ENCODE measurements at places on chromosomes 3 and 15. TPM values are rescaled to one million over a fixed set of nuclear protein-coding genes. Genes with fewer than 3 reads are reported as not detected.
A peak's percentile ranks its signal among the peaks of the same experiment; 100 is the strongest.

CTSH gene
- total RNA-seq: 33.9 TPM

GABRR3 gene
- total RNA-seq: not detected

CDC25A gene
- total RNA-seq: 19.0 TPM

TNFSF10 gene
- 151 TPM for total RNA-seq

ADAMTS17 gene
- total RNA-seq: 5.6 TPM

ROBO1 gene
- 5.3 TPM for total RNA-seq

CASR gene
- total RNA-seq: not detected

KLF13 gene
- 252 TPM for total RNA-seq

BNC1 gene
- total RNA-seq: not detected

AEN gene
- 38.2 TPM for total RNA-seq

SCN5A gene
- total RNA-seq: 0.53 TPM

- H3K36me3 ChIP-seq: no peaks in the 10 kb centered on the region
- H3K4me1 ChIP-seq: no peaks in the 10 kb centered on the region
- no peak overlapping the region for H3K4me3 ChIP-seq
- no peak overlapping the region for H3K27ac ChIP-seq
- no peaks in the 10 kb centered on the region for H3K27me3 ChIP-seq
- DNase-seq: no peak
Observed at GRCh38 chr3:79497447-79498111, 270.2 kb downstream of the ROBO1 start.

- no peaks in the 10 kb centered on the region for H3K36me3 ChIP-seq
- H3K27ac ChIP-seq: no peak overlapping the region
- no peak for DNase-seq
Observed at GRCh38 chr3:166877971-166878370, 502.1 kb downstream of the ZBBX start.

- H3K27ac ChIP-seq: peak overlapping the region; percentile 76
- peak; percentile 56 for DNase-seq
- H3K4me3 ChIP-seq: peak overlapping the region; percentile 60
- no peaks in the 10 kb centered on the region for H3K36me3 ChIP-seq
Observed at GRCh38 chr15:99438691-99439523, 126.9 kb upstream of the MEF2A start.

DNA sequence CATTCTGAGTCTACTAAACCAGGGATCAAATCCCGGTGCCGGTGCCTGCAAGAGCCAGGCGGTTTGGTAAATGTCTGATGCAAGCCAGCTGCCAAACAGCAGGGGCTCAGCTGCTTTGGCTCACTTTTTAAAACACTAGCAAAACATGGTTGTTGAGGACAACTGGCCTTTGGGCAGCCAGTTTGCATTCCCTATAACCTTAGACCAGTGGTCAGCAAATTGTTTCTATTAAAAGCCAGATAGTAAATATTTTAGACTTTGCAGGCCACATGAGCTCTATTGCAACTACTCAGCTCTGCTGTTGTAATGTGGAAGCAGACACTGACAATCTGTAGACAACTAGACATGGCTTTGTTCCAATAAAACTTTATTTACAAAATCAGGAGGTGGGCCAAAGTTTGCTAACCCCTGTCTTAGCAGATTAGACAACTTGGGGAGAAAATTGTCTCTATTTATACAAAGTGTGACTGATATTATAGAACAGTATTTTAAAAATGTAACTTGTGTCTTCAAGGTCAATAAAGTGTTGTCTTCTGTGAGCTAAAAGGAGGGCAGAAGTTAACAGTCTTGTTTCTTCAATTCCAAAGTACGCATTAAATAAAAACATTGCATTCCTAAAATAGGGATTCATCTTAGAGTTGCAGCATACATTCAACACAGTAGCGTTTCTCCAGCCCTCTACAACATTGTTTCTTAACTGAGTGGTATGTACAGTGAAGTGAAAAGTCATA, 67.6 kb downstream of the SSUH2 start:
- H3K36me3 ChIP-seq: no peaks in the 10 kb centered on the region
- H3K4me1 ChIP-seq: no peaks in the 10 kb centered on the region
- no peak overlapping the region for H3K27ac ChIP-seq
- DNase-seq: no peak
- H3K4me3 ChIP-seq: no peak overlapping the region

- peaks cover 47% of the 10 kb centered on the region for H3K36me3 ChIP-seq
- no peak overlapping the region for H3K4me3 ChIP-seq
- no peak overlapping the region for H3K27ac ChIP-seq
Observed at GRCh38 chr15:48777645-48778330, 33.1 kb downstream of the CEP152 start.

- no peak for DNase-seq
- no peak overlapping the region for H3K4me3 ChIP-seq
- H3K27ac ChIP-seq: peak overlapping the region; percentile 7
- peaks cover 1% of the 10 kb centered on the region for H3K36me3 ChIP-seq
Observed at GRCh38 chr3:112689385-112689784, 48.4 kb upstream of the CCDC80 start.

GRCh38 chr3:159897331-159898075, 91.1 kb upstream of the IL12A start:
- H3K27ac ChIP-seq: no peak overlapping the region
- H3K27me3 ChIP-seq: peaks cover 11% of the 10 kb centered on the region
- H3K4me1 ChIP-seq: no peaks in the 10 kb centered on the region
- H3K36me3 ChIP-seq: no peaks in the 10 kb centered on the region

GRCh38 chr3:29420106-29420505, 139.2 kb downstream of the RBMS3 start:
- no peak overlapping the region for H3K4me3 ChIP-seq
- no peaks in the 10 kb centered on the region for H3K27me3 ChIP-seq
- H3K27ac ChIP-seq: no peak overlapping the region
- H3K36me3 ChIP-seq: no peaks in the 10 kb centered on the region
- no peak for DNase-seq
- no peaks in the 10 kb centered on the region for H3K4me1 ChIP-seq

- DNase-seq: no peak
- H3K4me1 ChIP-seq: peaks cover 15% of the 10 kb centered on the region
- H3K4me3 ChIP-seq: no peak overlapping the region
- no peaks in the 10 kb centered on the region for H3K36me3 ChIP-seq
Observed at GRCh38 chr3:125386811-125387210, 11.7 kb upstream of the ZNF148 start.

GRCh38 chr3:137792626-137793271, 28.6 kb downstream of the SOX14 start:
- no peaks in the 10 kb centered on the region for H3K27me3 ChIP-seq
- no peak overlapping the region for H3K27ac ChIP-seq
- no peaks in the 10 kb centered on the region for H3K36me3 ChIP-seq
- H3K4me1 ChIP-seq: no peaks in the 10 kb centered on the region

DNA sequence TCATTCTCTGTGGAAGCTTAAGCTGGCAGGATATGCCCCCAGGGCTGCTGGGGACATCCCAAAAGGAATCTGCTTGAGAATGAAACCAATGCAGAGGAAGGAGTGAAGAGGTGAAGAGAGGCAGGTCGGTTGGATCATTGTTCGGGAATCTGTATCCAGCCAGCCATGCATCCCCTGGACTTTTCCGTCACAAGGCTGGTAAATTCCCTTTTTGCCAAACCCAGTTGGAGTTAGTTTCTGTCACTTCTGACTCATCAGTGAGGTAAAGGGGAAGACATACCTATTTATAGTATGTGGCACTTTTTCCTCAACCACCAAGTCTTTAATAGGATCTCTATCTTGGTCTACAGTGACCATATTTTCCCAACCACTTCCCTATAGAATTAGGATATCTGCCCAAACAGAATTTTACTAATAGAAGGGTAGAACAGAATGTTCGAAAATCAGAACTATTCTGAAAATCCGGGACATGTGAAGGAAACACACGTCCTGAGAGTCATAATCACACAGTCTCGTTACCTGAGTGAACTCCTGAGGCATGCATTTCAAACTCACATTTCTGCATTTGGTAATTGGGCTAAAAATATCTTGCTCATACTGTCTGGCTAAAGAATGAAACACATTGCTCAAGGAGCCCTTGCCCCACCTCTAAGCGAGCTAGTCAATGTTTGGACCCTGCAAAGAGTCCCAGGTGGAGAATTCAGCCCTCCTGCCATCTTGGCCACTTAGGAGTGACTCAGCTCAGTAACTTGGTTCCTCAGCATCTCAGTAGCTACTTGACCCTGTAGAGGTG, 289.7 kb upstream of the ADAMTS9 start:
- H3K36me3 ChIP-seq: no peaks in the 10 kb centered on the region
- no peaks in the 10 kb centered on the region for H3K4me1 ChIP-seq

GRCh38 chr15:76976141-76976540, 18.8 kb upstream of the PSTPIP1 start:
- H3K36me3 ChIP-seq: peaks cover 3% of the 10 kb centered on the region
- peak overlapping the region; percentile 79 for H3K27ac ChIP-seq
- no peak for DNase-seq
- peaks cover 27% of the 10 kb centered on the region for H3K4me1 ChIP-seq

- peaks cover 38% of the 10 kb centered on the region for H3K27me3 ChIP-seq
- H3K36me3 ChIP-seq: no peaks in the 10 kb centered on the region
- no peak overlapping the region for H3K4me3 ChIP-seq
- H3K4me1 ChIP-seq: no peaks in the 10 kb centered on the region
- peak overlapping the region; percentile 9 for H3K27ac ChIP-seq
Observed at GRCh38 chr3:62876064-62876463, 848 bp upstream of the CADPS start.

- no peaks in the 10 kb centered on the region for H3K27me3 ChIP-seq
- H3K4me3 ChIP-seq: no peak overlapping the region
- DNase-seq: no peak
- H3K27ac ChIP-seq: no peak overlapping the region
- H3K4me1 ChIP-seq: no peaks in the 10 kb centered on the region
- H3K36me3 ChIP-seq: no peaks in the 10 kb centered on the region
Observed at GRCh38 chr3:101279162-101279561, 41.2 kb downstream of the IMPG2 start.

DNA sequence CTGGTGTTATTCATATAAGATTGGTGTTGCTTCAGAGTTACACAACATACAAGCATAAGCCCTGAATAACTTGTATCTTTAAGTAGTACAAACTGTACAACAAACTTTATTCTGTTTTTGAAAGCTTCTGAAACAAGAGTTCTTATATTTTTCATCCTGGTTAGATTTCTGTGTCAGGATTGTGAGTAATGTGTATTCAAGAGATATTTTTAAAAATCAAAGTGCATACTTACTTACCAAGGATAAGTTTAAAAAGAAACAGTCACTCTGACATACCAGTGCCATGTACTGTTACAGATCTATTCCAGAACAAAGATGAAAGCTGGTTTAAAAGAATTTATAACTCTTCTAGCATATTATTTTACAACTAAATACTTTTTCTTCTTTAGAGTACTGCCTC, 755.1 kb downstream of the ZPLD1 start:
- no peaks in the 10 kb centered on the region for H3K27me3 ChIP-seq
- DNase-seq: no peak
- no peaks in the 10 kb centered on the region for H3K36me3 ChIP-seq

- no peak for DNase-seq
- H3K4me1 ChIP-seq: peaks cover 17% of the 10 kb centered on the region
- H3K36me3 ChIP-seq: no peaks in the 10 kb centered on the region
- no peak overlapping the region for H3K4me3 ChIP-seq
Observed at GRCh38 chr3:4464576-4464975, 2.5 kb downstream of the SUMF1 start.

- DNase-seq: no peak
- H3K4me3 ChIP-seq: no peak overlapping the region
- H3K4me1 ChIP-seq: no peaks in the 10 kb centered on the region
- no peaks in the 10 kb centered on the region for H3K36me3 ChIP-seq
- peaks cover 79% of the 10 kb centered on the region for H3K27me3 ChIP-seq
Observed at GRCh38 chr15:29815000-29815710, 7.1 kb downstream of the TJP1 start.

GRCh38 chr3:160768031-160768430, 12.0 kb downstream of the PPM1L start:
- H3K27me3 ChIP-seq: peaks cover 3% of the 10 kb centered on the region
- no peak overlapping the region for H3K27ac ChIP-seq
- no peaks in the 10 kb centered on the region for H3K4me1 ChIP-seq
- no peak overlapping the region for H3K4me3 ChIP-seq

GRCh38 chr3:42906070-42906847, at the start of gene ZNF662:
ZNF662 (plus strand) TSS chr3:42906142; CDS start chr3:42908115, 1,973 bp downstream.
- DNase-seq: peak; percentile 59
- H3K27ac ChIP-seq: peak within 1 kb of the TSS; percentile 25
- peaks cover 11% of the 10 kb centered on the region for H3K4me1 ChIP-seq
- H3K4me3 ChIP-seq: peak within 1 kb of the TSS; percentile 73
- peaks cover 20% of the 10 kb centered on the region for H3K36me3 ChIP-seq

DNA sequence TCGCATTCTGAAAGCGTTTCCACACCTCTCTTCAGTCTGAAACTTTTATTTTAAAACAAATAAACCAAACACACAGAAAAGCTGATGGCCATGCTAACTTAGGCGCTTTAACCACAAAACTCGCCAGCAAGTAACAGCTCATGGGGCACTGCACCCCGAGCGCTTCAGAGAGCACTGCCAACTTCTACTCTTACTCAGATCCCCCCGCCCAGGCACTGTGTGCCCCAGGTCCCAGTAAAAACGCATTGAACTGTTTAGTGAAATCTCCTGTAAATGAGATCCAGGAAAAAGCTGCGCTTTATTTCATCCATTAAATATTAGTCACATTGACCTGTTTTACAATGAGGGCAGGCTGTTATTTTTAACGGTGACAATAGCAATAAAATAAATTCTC, 99.7 kb downstream of the LRIG1 start:
- H3K4me1 ChIP-seq: no peaks in the 10 kb centered on the region
- no peaks in the 10 kb centered on the region for H3K27me3 ChIP-seq
- H3K27ac ChIP-seq: no peak overlapping the region
- no peak overlapping the region for H3K4me3 ChIP-seq
- no peaks in the 10 kb centered on the region for H3K36me3 ChIP-seq

- H3K27me3 ChIP-seq: no peaks in the 10 kb centered on the region
- no peak for DNase-seq
- H3K4me3 ChIP-seq: no peak overlapping the region
- H3K27ac ChIP-seq: no peak overlapping the region
Observed at GRCh38 chr3:70277304-70277703, 35.1 kb downstream of the MDFIC2 start.

DNA sequence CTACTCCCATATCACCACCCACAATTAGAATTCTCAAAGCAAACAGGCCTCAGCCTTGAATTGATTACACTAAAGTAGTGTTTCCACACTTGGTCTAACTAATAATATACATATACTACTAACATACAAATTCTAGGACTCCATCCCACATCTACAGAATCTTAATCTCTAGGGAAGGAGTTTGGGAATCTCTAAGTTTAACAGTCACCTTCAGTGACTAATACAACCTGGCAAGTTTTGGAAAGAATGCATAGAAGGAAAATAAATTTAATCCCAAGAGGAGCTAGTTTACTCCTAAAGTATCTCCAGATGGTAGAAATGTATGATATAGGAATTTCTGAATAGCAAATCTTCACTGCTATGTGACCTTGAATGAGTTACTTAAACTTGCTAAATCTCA, 9.1 kb downstream of the CLPX start:
- no peak for DNase-seq
- H3K27ac ChIP-seq: no peak overlapping the region
- H3K36me3 ChIP-seq: peaks cover 12% of the 10 kb centered on the region
- no peak overlapping the region for H3K4me3 ChIP-seq
- H3K27me3 ChIP-seq: no peaks in the 10 kb centered on the region
- peaks cover 4% of the 10 kb centered on the region for H3K4me1 ChIP-seq

- H3K36me3 ChIP-seq: no peaks in the 10 kb centered on the region
- no peak for DNase-seq
- H3K27me3 ChIP-seq: peaks cover 10% of the 10 kb centered on the region
Observed at GRCh38 chr15:65937476-65937875, 68.2 kb downstream of the RAB11A start.

GRCh38 chr3:186750316-186750715, 33.1 kb upstream of the EIF4A2 start:
- H3K4me1 ChIP-seq: peaks cover 12% of the 10 kb centered on the region
- peaks cover 3% of the 10 kb centered on the region for H3K27me3 ChIP-seq
- DNase-seq: no peak
- H3K4me3 ChIP-seq: no peak overlapping the region
